Liver (tissue), 10 donors: ENCODE measurements at places on chromosomes 1 and 21. TPM values are rescaled to one million over a fixed set of nuclear protein-coding genes. Genes with fewer than 3 reads are reported as not detected.
A peak's percentile ranks its signal among the peaks of the same experiment; 100 is the strongest.

DNA sequence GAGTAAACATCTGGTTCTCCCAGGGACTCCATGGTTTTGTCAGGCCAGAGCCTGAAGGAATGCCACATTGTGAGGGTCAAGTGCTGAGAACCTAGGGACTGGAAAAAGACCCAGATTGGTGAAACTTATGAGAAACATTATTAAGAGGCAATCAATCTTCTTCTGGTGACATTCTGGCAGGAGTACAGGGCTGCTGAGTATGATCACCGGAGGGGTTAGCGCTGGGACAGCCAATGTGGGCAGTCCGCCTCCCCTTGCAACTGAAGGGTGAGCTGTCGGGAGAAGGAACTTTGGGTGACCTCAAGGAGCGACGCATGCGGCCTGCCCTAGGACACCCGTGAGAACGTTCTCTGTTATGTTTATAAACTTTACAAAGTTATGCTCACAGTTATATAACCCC, 429.0 kb downstream of the LMO4 start:
- DNase-seq: no peak
- H3K36me3 ChIP-seq: no peaks in the 10 kb centered on the region
- no peak overlapping the region for H3K4me3 ChIP-seq
- H3K4me1 ChIP-seq: no peaks in the 10 kb centered on the region

The COA6 gene
- total RNA-seq: 5.3 TPM

GRCh38 chr21:32520875-32521735, 64.2 kb downstream of the TCP10L start:
- peak overlapping the region; percentile 66 for H3K27ac ChIP-seq
- H3K4me1 ChIP-seq: no peaks in the 10 kb centered on the region
- no peaks in the 10 kb centered on the region for H3K36me3 ChIP-seq
- no peak for DNase-seq
- H3K4me3 ChIP-seq: no peak overlapping the region

- no peaks in the 10 kb centered on the region for H3K36me3 ChIP-seq
- H3K4me3 ChIP-seq: no peak overlapping the region
- peaks cover 23% of the 10 kb centered on the region for H3K4me1 ChIP-seq
These were observed 80.3 kb downstream of the SSBP3 start for GRCh38 chr1:54325703-54326461.
